NCI-H226 (cell line): ENCODE measurements at places on chromosomes 12 and 14.

- DNase-seq, result no peak
Measured at GRCh38 chr14:71011479-71011878, 104.2 kb downstream of the PCNX1 start.

DNA sequence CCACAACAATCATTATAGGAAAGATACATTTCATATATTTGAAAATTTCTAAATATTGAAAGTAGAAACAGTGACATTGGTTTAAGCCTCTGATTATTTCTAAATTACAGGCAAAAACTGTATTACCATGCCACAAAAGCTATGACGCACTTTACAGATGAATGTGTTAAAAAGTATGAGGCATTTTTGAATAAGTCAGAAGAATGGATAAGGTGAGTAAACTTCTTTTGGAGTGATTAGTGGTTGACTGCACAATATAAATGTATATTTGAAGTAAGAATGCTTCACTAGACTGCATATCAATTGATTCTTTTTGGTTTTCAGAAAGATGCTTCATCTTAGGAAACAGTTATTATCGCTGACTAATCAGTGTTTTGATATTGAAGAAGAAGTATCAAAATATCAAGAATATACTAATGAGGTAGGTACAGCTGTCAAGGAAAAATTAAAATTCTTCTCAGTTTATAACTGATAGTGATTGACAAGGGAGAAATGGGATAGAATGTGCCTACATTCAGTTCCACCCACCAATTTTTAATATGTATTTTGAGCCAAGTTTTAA lies 45.0 kb downstream of the TBK1 start:
- DNase-seq, result no peak

- no peak for DNase-seq
Measured at GRCh38 chr12:12460935-12461922, 101.4 kb downstream of the DUSP16 start.

GRCh38 chr12:126558810-126559209 lies 1493.6 kb downstream of the AACS start:
- no peak for DNase-seq

- DNase-seq, result no peak
Measured at GRCh38 chr12:85489194-85489593, 209.2 kb downstream of the ALX1 start.

DNA sequence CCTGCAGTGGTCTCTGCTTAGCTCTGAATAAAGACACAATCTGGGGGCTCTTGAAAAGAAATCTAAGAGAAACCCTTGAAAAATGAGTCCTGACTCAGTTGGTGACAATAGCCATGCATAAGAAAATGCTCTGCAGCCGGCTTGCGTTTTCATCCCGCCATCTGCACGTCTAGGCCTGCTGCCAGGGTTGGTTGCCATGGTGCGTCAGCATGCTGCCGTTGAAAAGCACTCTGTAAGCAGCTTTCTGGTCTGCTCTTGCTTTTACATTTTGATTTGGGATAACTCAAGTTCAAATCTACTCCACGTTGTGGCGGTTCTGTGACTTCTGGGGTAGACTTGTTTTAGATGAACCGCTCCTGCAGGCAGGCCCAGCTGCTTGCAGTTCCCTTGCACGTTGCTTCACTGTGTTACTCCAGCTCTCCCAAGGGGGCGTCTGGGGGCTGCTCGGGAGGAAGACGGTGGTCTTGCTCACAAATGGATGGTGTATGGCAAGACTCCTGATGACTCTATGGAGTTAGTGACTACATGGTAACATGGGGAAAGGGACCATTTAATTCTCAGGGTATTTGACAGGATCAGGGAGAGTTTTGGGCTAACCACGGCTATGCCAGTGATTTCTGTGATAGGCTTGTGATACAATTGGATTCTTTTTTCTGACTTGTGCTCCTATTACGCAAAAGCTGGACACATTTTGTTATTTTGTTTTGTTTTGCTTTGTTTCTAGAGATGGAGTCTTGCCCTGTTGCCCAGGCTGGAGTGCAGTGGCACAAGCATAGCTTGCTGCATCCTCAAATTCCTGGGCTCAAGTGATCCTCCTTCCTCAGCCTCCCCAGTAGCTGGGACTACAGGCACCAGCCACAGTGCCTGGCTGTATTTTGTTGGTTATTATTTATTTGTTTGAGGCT lies 15.8 kb downstream of the WNT5B start:
- DNase-seq, result no peak

- no peak for DNase-seq
Measured at GRCh38 chr12:34290381-34290995, 268.2 kb downstream of the ALG10 start.

GRCh38 chr12:74752215-74752614 lies 214.6 kb downstream of the ATXN7L3B start:
- DNase-seq, result no peak

DNA sequence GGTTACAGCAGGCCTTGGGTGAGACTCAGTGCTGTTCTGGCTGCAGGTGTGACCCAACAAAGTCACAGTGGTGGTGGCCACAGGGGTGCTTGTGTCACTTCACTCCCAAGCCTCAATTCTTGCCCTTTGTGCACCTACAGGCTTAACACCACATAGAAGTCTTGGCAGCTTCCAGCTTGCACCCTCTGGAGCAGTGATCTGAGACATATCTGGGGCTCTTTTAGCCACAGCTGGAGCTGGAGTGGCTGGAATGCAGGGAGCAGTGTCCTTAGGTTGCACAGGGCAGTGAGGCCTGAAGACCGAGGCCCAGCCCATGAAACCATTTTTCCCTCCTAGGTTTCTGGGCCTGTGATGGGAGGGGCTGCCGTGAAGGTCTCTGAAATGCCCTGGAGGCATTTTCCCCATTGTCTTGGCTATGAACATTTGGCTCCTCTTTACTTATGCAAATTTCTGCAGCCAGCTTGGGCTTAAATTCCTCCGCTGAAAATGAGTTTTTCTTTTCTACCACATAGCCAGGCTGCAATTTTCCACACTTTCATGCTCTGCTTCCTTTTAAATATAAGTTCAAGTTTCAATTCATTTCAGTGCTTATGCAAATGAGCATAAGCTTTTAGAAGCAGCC lies 37.7 kb downstream of the ADAM21 start:
- DNase-seq, result no peak

GRCh38 chr12:41441180-41441579 lies 253.1 kb downstream of the PDZRN4 start:
- DNase-seq, result no peak

- DNase-seq, result no peak
Measured at GRCh38 chr14:24859559-24859958, 190.4 kb downstream of the STXBP6 start.

DNA sequence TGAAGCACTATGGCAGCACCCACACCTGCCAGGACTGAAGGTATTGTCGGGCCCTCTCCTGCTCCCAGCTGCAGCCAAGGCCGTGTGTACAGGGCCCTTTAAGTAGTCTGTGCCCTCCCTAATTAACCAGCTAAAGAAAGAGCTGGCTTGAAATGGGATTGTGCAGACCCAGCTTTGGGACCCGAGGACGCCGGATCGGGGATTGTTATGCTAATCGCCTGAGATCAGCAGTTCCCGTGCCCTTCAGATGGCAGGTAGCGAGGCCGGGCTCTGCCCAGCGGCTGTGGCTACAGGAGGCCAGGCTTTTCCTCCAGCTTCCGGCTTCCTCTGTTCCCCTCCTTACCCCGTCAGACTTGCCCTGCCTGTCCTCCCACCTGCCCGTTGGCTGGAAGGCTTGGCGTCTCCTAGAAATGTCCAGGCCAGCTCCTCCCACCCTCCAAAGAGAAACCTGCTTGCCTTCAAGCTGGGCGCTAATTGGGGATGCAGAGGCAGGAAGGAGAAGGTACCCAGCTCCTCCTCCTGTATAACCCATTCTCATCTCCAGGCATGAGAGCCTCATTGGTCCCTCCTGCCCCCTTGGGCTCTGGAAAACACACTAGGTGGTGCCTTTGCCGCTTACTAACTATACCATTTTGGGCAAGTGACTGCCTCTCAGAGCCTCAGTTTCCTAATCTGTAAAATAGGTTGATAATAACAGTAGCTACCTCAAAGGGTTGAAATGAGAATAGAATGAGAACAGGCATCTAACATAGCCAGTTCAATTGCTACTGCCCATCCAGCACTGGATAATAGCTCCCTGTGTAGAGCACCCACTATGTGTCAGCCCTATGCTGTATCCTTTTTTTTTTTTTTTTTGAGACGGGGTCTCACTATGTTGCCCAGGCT lies 25.8 kb upstream of the MSI1 start:
- no peak for DNase-seq

DNA sequence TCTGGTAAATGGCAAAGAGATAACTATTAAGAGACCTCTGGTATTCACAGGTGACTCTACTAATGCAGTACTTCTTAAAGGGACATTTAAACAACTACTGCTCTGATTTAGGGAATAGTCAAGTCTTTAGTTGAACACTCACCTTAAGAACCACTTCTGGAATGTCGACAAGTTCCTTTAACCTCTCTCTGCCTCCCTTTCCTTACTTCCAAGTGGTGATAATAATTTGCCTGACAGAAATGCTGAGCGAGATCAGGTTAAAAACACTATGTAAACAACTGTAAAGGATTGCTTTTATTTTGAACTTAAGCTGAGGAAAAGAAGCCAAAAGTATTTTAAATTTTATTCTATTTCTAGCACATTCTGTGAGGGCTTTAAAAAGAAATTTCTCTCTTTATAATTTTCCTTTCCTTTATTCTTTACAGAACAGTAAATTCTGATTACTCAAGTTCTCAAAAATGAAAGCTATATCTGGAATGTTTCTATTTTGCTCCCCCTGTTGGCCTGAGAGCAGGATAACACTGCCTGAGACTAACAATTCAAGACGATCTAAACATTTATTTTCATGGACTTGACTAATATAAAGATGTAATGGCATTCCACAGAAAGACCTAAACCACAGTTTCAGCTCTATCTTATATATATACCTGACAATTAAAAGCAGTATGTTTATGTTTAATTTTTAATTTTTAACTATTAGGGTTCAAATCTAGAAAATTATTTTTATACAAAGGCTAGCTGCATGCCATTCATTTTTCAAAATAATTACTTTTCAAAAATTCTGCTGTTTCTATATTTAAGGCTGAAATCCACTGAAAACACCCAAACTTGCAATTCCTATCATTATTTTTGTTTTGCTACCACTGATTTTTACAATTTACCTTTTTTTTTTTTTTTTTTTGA lies 29.2 kb downstream of the ZCCHC8 start:
- DNase-seq, result peak; percentile 23
